Iris pigment epithelial cell (primary cell): ENCODE measurements at places on chromosomes 7 and 10.

DNA sequence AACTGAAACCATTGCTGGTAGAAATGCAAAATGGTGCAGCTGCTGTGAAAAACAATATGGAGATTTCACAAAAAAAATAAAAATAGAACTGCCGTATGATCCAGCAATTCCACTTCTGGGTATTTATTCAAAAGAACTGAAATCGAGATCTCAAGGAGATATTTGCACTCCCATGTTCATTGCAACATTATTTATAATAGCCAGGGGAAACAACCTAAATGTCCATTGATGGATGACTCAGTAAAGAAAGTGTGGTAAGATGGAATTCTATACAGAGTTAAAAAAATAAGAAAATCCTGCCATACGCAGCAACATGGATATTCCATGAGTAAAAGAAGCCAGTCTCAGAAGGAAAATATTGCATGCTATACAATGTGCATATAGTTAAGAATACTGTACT is 290.6 kb upstream of the GHITM start:
- no peak for DNase-seq

- peak; percentile 55 for DNase-seq
Measured at GRCh38 chr7:102983602-102984001, 70.8 kb downstream of the LRRC17 start.

DNA sequence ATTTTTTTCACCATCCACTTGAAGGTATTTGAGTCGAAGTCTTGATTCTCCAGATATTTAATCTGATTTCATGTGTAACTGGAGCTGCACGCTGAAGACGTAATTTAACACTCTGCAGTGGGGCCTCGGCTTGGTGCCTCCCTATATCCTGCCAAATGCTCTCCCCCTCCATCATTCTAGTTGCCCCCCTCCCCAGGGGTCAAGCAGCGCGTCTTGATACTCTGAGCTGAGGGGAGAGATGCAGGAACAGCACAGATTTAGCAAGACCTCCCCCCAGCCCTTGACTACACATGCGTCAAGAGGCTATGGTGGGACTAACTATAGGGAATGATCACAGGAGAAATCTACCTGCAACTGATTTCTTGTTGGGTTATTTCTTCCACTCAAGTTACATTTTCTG is 85.8 kb downstream of the PRPF18 start:
- DNase-seq = no peak

DNA sequence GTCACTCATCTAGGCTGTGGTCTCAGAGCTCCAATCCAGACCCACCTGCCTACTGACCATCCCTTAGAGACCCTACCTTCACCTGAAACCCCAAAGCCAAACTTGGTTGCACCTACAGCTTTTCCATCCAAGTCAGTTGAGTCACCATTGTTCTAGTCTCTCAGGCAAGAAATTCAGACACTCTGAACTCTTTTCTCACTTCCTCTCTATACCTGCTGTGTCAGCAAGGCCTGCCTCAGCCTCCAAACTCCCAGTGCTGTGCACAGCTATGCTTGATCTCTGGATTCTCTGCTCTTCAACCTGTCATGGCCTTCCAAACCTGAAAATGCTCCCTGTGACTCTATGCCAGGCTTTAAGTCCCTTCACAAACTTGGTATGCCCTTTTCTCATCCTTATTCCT is 47.4 kb upstream of the MTURN start:
- DNase-seq = no peak
